ENCODE measurements at places on chromosomes 12 and 14. TPM values are rescaled to one million over a fixed set of nuclear protein-coding genes. Genes with fewer than 3 reads are reported as not detected.

DNA sequence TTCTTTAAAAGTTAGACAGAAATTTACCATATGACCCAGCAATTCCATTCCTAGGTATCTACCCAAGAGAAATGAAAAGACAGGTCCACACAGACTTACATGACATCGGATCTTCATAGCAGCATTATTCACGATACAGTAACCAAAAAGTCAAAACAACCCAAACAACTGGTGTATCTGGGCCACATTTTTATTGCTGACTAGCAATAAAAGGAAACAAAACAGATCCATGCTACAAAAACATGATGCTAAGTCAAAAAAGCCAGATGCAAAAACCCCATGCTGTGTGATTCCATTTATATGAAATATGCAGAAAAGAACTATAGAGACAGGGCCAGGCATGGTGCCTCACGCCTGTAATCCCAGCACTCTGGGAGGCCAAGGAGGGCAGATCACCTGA, 12.9 kb downstream of the TMEM120B start:
- no peak for DNase-seq

- DNase-seq = no peak
Observed at GRCh38 chr14:100739306-100739705, 12.6 kb downstream of the DLK1 start.

- no peak for DNase-seq
Observed at GRCh38 chr12:116273813-116274550, 3.5 kb downstream of the MED13L start.

DNA sequence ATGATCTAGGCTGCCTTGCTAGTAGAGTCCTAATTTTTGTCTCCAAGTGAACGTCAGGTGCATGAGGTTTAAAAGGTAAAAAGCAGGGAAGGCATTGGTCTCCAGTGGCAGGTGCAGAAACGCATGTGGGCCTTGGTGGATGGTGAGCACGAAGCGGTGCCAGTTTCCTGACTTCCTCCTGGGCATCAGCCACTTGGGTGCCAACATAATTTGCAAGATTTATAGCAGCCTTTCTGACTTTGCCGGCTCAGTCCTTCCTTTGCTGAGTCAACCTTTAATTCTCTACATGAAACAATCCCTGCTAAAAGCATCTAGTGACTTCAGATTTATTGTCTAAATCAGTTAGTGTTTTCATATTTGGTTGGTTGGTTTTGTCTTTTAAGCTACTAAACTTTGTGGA, 355.7 kb upstream of the TMEM132C start:
- no peak for DNase-seq

DNA sequence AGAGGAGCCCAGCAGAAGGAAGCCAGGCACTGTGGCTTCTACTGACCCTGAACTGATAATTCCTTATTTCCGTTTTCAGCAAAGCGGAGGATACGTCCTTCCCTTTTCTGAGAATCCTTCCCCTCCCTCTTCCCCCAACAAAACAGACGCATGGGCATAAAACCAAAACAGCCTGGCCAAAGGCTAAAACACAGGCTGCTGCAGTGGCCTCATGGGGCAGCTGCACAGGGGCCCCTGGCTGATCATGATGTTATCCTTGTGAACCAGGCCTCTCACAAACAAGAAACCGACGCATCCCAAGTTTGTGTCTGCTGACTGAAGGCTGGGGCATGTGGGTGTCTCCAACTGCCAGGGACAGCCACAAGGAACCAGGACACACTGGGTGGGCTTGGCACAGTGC, 23.4 kb upstream of the STON2 start:
- DNase-seq = peak; percentile 90

DNA sequence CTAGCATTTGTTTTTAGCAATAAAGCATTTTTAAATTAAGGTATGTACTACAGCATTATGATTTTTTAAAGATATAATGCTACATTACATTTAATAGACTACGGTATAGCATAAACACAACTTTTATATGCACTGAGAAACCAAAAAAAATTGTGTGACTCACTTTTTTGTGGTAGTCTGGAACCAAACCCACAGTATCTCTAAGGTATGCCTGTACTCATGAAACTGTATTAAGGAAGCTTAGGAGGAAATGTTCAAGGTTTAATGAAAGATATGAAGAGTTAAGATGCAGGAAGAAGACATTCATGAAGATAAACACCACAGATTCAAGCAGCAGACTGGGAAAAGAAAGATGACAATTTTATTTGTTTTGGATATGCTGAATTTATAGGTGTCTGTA, 51.7 kb downstream of the PPP1R12A start:
- DNase-seq = no peak

- DNase-seq = no peak
Observed at GRCh38 chr12:93442411-93443340, 929 bp upstream of the UBE2N start.

- peak; percentile 42 for DNase-seq
Observed at GRCh38 chr14:95290871-95291431, 28.8 kb downstream of the CLMN start.

GRCh38 chr14:77509366-77509765, 10.8 kb upstream of the ISM2 start:
- no peak for DNase-seq

DNA sequence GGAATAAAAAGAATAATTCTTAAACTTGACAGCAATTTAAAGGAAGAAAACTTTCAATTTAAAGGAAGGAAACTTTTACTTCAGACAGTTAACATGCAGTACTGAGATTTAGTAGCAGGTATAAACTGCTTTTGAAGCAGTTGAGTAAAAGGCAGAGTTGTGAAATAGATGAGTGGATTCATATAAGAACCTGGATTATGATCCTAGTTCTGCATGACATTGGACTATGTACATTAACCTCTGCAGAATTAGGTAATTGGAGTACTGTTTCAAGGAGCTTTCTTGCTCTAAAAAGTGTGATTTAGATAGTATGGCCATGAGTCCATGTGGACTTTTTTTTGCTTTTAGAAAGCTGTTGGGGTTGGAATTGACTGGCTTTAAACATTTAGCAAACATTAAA, 29.7 kb downstream of the ATP2A2 start:
- no peak for DNase-seq

DNA sequence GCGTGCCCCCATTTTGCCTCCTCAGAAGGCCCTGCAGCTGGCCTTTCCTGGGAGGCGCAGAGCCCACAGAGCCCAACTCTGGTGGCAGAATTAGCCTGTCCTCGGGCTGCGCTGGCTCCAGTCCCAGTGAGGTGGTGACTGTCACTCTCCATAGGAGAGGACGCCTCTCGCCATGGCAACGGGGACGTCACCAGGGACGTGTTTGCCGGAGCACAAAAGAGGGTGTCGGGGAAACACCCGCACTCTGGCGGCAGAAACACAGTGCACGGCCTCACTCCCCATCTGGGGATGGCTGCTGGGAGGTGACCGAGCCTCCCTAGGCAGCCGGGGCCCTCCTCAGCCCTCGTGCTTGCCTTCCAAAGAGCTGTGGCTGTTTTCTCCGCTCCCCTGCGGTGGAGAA, 50.2 kb upstream of the NCOR2 start:
- no peak for DNase-seq

The TMEM63C gene
- total RNA-seq = 11.4 TPM

The LUM gene
- total RNA-seq = 19.5 TPM

The RTL1 gene
- not detected for total RNA-seq

The C1QL4 gene
- 1.1 TPM for total RNA-seq

The CARMIL3 gene
- total RNA-seq = 3.3 TPM

All from lower leg skin (tissue), 4 donors.